ENCODE measurements at places on chromosomes 7 and 10.

GRCh38 chr7:2068693-2069471, 163.9 kb downstream of the MAD1L1 start:
- no peak for DNase-seq

GRCh38 chr7:105493923-105494315, 28.2 kb downstream of the PUS7 start:
- DNase-seq, result peak; percentile 79

DNA sequence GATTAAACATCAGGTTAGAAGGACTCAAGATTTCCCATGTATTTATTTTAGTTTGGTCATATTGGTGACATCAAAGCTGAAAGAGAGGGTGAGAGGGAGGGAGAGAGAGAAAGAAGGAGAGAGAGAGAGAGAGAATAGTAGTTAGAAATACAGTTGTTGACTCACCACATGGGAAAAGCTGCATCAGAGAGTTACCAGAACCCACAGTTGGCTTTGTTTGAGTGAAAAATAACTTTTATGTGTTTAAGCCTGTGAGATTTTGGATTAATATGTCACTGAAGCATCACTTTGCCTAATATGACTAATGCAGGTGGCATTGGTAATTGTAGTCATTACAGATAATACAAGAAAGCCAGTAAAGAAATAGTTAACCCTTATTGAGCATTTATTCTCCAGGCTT, 303.9 kb downstream of the REEP3 start:
- no peak for DNase-seq

GRCh38 chr7:140144821-140145220, 32.0 kb downstream of the KDM7A start:
- DNase-seq, result no peak

- DNase-seq, result no peak
Observed at GRCh38 chr7:107109955-107110354, 58.8 kb upstream of the HBP1 start.

- no peak for DNase-seq
Observed at GRCh38 chr7:120944826-120945562, 5.6 kb upstream of the ING3 start.

GRCh38 chr7:33698692-33699128, 206.6 kb upstream of the BMPER start:
- DNase-seq, result no peak

DNA sequence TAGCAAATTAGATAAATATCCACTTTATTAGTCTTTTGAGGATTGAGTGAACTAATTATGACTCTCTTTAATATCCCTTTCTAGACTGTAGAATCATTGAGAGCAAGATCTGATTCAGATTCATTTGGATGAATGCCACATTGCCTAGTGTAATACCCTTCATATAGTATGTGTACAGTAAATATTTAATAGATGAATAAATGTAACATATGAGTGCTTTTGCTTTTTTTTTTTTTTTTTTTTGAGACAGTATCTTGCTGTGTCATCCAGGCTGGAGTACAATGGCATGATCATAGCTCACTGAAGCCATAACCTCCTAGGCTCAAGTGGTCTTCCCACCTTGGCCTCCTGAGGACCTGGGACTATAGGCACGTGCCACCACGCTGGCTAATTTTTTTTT, 14.8 kb downstream of the SAMD8 start:
- no peak for DNase-seq

GRCh38 chr7:26199301-26200037, 1.1 kb downstream of the HNRNPA2B1 start:
- DNase-seq, result no peak

GRCh38 chr7:142500366-142500765, 242.5 kb upstream of the PRSS58 start:
- no peak for DNase-seq

- DNase-seq, result no peak
Observed at GRCh38 chr10:49264177-49264677, 34.7 kb upstream of the C10orf71 start.

GRCh38 chr10:60661637-60662036, 116.6 kb upstream of the CDK1 start:
- peak; percentile 17 for DNase-seq

DNA sequence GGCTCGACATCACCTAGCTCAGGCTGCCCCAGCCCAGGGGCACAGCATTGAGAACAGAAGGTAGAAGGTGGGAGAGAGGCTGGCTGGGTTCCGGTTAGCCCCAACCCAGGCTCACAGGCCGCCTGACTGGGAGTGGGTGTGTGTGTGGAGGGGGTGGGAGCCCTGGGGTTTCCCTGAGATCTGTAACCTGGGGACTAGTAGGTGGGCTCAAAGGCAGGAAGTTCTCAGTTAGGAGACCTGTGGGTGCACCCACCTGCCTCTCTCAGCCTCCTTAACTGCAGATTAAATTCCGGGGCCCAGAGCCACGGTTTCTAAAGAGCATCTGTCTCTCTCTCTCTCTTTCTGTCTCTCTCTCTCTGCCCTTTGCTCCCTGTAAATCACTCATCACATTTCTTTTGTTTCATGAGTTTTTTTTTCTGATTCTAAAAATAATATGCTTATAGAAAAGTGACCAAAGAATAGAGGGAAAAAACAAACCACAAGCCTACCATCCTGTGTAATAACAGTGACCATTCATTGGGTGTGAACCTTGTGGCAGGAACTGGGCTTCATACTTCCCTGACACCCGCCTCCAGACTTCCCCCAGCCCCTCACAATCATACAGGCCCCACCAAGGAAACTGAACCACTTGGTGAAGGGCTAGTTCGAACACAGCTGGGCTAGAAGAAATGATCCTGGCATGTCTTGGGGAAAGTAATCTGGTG, 83.4 kb upstream of the SMNDC1 start:
- DNase-seq, result no peak

GRCh38 chr10:12130237-12130872, 878 bp downstream of the SEC61A2 start:
- peak; percentile 32 for DNase-seq

- DNase-seq, result no peak
Observed at GRCh38 chr10:17464545-17464944, 10.2 kb upstream of the ST8SIA6 start.

DNA sequence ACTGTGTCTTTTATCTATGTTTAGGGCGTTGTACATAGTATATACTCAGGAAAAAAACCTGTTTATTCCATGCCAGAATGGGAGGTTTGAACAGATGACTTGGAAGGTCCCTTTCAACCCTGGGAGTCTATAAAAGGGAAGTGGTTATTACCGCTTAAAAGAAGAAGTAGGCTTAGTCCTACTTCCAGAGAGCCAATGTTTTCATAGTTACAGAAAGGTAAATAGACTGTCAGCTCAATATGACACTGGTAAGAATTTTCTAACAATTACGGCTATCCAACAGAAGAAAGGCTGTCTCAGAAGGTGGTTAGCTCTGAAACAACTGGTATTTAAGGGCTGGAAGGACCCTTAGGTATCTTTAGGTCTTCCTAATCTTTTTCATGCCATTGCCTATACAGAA, 1.1 kb upstream of the TFAM start:
- DNase-seq, result no peak

DNA sequence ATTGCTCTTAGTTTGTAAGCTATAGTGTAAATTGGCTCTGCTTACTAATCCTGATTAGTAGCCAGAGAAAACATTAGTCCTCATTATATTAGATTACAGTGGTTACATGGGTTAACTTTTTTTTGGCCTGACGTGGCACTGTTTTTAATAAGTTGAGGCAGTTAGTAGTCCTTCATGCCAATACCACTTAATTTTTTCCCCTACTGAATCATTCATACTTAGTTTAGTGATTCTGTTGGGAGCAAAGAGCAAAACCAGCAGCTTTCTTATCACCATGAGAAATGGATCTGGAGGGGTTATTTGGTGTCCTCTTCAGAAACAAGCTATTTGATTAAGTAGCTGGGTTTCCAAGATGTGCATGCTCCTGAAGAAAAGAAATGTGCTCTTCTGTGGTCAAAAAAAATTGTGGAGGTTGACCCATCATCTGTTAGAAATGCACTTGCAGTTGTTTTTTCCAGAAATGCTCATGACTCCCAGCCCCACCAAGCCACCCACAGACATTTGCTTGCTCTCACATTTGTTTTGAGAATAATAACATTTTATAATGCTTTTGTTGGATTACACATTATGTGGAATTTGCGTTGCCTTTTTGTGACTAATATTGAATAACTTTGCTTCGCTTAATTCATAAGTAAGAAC, 258.5 kb downstream of the HDAC9 start:
- DNase-seq, result peak; percentile 96

- no peak for DNase-seq
Observed at GRCh38 chr7:98396768-98397167, 4.1 kb downstream of the BAIAP2L1 start.

DNA sequence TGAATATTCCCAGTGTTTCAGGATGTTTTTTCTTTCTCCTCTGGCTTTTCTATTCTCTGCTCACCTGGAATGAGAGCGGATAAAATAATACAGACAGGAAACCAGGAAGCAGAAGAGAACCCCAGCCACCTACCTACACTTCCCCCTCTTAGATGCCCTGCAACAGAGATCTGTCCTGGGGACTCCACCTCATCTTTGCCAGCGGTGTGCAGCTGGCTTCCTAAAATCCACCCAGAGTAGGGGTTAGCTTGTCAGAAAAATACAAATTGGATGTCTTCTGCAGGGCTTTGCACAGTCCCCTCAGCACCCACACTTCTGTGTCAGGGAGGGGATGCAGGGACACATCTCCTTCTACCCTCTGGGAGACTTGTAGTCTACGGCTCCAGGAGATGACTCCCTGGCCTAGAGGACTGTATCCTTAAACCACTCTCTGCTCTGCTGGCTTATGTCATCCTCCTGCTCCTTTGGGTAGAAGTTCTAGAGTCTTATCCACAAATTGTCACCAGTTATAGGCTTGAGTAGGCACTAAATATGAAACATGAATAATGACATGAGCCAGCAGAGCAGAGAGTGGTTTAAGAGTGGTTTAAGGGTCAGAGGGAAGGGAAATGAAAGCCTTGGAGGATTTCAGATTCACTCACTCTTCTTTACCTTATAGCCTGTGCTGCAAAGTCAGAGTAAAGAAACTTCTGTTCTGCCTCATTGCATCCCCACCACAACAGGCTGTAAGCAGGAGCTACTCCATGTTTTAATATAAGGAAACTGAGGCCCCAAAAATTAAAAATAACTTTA, 749.4 kb downstream of the AUTS2 start:
- DNase-seq, result no peak

DNA sequence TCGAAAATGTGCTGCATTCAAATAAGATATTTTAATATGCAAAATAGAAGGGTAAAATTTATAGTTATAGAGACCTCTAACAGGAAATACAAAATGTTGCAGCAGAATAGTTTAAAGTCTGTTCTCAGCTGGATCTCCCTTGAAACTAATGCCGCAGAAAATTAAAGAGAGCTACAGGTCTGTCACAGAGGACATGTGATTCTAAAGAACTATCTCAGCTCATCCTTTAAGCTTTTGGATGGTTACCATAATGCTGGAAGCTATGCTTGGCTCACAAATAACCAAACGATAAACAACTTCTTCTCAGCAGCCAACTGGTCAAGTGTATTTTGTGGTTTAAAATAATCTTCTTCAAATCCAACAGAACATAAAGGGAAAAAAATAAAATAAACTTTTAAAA, 353.0 kb downstream of the PARD3 start:
- no peak for DNase-seq

DNA sequence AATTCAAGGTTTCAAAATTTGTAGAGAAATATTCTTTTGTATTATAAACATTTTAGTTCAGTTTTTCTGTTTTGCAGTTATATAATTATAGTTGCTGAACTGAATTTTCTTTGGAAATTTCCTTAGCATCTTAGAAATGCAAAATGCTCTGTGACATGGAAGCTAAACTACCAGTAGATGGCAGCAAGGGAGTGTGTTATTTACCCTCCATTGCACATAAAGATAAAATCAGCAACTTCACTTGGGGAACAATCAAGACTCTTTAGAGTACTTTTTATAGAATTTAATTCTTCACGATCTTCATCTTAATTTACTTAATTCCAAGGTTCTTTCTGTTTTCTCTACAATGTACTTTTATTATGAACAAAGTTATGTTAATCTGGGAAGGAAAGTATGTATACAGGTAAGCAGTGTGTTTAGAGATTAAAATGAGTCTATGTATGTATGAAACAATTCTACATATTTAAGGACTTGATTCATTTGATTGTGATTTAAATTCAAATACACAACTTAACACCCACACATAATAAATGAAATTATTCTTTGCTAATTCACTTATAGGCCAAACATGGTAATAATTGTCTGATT, 404.2 kb downstream of the THSD7A start:
- peak; percentile 4 for DNase-seq

GRCh38 chr7:110918949-110919548, 171.9 kb upstream of the LRRN3 start:
- DNase-seq, result no peak

GRCh38 chr10:16828701-16829175, 11.5 kb upstream of the RSU1 start:
- peak; percentile 70 for DNase-seq

DNA sequence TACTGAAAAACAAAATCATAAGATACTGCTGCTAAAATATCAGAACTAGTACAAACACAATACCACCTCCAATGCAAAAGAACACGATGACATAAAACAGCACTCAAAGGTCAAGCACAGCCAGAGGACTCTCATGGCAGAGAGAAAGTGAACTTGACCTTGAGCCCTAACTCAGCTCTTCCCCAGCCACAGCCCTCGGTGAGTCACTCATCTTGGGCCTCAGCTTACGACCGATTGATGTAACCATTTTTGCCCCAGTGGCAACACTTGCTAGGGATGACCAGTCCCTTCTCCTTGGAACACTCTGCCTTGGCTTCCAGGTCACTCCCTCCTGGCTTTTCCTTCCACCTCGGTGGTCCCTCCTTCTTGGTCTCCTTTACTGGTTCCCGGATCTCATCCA, 77.8 kb downstream of the JAZF1 start:
- no peak for DNase-seq

GRCh38 chr10:52172581-52172980, 141.5 kb upstream of the DKK1 start:
- no peak for DNase-seq

DNA sequence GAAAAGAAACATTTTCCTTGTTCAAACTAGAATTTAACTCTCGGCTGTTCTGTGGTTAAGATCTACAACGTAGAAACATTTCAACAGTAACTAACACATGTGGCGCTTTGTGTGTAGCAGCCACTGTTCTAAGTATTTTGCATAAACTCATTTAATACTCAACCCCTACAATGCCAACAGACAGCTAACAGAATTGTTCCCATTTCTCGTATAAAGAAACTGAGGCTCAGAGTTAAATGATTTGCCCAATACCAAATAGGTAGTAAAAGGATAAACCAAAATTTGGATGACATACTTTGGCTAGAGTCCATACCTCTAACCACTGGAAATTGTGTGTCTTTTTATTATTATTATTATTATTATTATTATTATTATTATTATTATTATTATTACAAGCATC, 72.5 kb upstream of the LRRN3 start:
- DNase-seq, result no peak

DNA sequence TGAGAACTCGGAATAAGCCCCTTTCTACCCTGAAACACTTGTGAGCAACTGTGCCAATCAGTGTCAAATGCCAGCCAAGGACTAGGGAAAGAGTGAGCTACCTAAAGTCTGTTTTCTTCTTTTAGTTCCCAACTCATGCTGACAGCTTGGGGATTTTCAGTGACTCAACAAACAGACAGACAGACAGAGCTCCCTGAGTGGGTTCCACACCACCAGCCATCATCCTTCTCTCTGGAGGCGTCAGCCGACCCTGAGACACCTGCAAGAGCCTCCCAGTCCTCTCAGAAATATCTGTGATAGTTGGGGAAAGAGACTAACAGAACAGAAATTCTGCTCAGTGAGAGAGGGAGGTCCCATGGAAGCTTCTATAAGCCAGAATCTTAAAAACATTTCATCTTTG, 49.5 kb downstream of the GATA3 start:
- no peak for DNase-seq

Measured in GM04503 (cell line).